Natural killer cell (primary cell): ENCODE measurements at places on chromosomes 4 and X.

DNA sequence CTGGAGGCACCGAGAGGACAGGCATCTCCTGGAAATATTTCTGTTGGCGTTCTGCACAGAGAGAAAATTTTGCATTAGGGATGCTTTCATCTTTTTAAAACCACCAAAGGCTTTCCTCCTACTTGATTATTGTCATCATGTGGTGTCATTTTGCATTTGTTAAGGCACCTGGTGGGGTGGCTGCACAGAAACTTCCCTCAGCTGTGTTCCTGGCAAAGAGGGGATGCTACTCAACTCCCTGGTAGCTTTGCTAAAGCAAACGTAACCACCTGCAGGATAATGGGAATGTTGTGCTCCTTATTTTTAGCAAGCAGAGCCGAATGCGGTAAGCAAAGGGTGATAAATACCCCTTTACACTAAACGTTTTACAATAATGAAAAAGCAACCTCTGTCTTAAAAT, 229.8 kb downstream of the STIM2 start:
- DNase-seq, result no peak

DNA sequence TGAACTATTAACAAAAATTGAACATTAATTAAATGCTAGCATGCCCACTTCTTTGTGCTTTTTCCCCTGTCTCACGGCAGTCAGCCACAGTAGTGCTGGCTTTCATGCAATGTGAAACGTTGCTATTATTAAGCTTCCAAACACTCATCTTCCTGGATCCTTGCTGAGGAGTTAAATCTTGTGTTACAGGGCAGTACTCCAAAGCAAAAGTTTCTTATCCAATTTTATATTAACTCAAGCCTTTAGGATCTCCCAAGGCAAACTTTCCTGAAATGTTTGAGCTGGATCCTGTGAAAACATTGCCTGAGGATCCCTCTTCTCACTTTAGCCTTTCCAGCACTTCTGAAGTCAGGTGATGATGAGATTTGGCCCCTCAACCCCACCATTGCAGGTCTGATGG, 1454.8 kb downstream of the FSTL5 start:
- no peak for DNase-seq

DNA sequence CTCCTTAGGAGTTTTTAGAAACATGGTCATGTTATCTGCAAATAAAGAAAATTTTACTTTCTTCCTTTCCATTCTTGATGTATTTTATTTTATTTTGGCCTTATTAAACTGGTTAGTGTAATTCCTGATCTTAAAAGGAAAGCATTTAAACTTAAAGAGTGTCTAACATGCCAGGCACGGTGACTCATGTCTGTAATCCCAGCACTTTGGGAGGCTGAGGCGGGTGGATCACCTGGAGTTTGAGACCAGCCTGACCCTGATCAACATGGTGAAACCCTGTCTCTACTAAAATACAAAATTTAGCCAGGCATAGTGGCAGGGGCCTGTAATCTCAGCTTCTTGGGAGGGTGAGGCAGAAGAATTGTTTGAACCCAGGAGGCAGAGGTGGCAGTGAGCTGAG, 281.3 kb downstream of the PTTG2 start:
- no peak for DNase-seq

- no peak for DNase-seq
Measured at GRCh38 chr4:15918484-15919129, 19.9 kb downstream of the FGFBP1 start.

GRCh38 chrX:38166478-38167083, 54.1 kb downstream of the SRPX start:
- peak; percentile 46 for DNase-seq

GRCh38 chr4:39614487-39615162, 24.0 kb downstream of the SMIM14 start:
- no peak for DNase-seq

- no peak for DNase-seq
Measured at GRCh38 chr4:153611679-153612078, 72.4 kb upstream of the TLR2 start.

- DNase-seq, result no peak
Measured at GRCh38 chr4:915041-915474, 17.1 kb downstream of the GAK start.

DNA sequence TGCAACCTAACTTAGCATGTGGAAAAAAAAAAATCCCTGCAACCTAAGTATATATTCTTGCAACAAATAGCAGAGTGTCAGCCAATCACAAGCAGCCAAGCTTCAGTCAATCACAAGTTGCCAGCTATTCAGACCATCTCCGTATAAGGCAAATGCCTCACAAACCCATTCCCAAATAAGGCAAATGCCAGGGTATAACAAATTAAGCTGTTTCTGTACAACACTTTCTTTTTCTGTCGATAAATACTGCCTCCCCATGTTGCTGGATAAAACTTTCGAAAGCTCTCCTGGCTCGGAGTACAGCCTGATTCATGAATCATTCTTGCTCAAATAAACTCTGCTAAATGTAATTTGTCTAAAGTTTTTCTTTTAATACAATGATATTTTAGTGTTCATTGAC, 460.7 kb upstream of the SMIM31 start:
- DNase-seq, result no peak

GRCh38 chr4:171629182-171629581, 184.0 kb upstream of the GALNTL6 start:
- DNase-seq, result no peak

- DNase-seq, result no peak
Measured at GRCh38 chr4:182775075-182775474, 142.1 kb downstream of the DCTD start.

- DNase-seq, result no peak
Measured at GRCh38 chr4:25970691-25971432, 56.8 kb downstream of the SMIM20 start.

DNA sequence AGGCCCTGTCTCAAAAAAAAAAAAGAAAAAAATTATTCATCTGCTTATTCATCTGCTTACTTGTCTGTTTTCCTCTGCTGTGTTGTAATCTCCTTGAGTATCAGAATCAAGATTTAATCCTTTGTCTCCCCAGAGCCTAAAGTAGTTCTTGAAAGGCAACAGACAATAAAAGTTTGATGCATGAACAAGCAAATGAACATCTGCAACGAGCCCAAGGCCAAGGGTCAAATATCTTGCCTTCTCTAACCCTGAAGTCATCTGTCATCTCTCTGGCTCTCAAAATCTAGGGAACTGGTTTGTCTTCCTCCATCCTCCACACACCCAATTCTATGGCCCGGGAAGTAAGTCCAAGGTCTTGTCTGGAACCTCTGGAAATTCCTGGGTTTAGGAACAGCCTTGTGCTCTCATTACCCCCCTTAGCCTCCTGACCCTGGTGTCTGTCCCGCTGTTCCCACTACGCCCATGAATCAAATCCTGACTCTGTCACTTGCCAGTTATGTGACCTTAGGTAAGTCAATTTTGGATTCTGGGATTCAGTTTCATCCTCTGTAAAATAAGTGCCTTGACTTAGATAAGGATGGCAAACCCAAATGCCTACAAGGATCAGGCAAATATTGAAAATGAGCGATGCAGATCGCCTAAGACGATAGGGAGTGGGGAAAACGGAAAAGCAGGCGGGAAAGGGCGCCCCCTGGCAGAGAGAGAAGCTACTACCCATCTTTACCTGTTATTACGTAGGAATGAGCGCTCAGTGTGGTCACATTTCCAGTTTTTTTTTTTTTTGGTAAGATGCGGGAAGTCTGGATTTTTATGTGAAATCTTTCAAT, 102.7 kb upstream of the DHX15 start:
- DNase-seq, result no peak

DNA sequence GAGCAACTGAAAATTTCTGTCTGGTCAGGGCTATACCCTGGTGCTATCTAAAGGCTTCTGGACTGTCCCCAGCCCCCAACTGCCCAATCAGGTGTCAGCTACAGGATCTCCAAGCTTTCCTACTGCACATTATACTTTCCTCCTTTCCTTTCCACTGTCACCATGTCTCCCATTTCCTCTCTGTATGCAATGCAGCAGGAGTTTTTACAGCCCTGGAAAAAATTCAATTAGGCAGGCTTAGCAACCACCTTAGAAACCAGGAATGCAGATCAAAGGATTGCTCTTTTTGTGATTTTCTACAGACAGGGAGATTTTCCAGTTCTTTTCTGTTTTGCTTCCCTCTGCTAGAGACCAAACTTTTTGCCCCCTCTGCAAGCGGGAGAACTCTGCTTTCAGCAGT, 6.0 kb upstream of the NAF1 start:
- no peak for DNase-seq

DNA sequence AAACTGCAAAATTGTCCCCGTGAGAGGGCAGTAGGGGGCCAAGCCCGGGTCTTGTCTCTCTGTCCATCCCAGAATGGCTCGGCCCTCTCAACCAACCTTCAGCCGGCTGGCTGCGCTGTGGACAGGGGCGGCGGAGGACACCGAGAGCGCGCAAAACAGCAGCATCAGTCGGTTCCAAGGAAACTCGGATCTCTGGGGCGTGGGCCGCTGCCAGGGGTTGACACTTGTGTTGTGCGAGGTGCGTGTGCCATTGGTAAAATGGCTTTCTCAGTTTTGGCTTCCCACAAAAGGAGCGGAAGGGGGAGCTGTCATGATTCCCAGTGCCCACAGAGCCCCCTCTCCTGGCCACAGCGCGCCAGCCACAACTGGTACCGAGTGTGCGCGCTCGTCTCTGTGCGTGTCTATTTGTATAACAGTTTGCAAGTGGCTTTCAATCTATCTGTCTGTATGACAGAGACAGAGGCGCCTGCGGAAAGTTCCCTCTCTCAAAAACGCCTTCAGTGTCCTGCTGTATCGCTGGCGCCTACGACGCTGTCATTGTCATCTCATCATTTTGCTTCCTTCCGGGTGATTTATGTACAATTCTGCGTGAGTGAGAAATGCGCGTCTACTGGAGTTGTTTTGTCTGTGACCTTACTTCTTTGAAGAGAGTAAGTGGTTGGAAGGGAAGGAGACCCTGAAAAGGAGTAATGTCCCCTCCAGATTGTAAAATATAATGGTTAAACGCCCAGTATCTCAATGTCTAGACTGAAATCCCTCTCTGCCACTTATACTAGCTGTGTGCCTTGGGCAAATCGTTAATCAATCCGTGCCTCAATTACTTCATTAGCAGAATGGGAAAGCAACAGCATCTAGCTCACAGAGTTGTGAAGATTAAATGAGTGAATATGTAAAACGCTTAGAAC, 1.8 kb downstream of the DKK2 start:
- peak; percentile 6 for DNase-seq

- DNase-seq, result no peak
Measured at GRCh38 chrX:122982521-122982920, 201.6 kb upstream of the GRIA3 start.

DNA sequence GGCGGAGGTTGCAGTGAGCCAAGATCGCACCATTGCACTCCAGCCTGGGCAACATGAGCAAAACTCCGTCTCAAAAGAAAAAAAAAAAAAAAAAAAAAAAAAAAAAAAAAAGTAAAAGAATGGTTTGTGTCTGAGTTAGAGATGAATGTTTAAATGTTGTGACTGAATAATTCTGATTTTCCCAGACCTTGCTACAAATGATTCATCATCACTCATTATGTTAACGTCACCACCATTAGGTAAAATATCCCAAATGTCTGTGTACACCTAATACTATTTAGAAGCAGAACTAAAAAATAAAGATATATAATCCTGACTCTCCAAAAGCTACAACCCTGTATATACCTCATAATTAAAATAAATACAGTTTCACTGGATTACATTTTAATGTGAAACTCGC, 70.8 kb downstream of the HHIP start:
- DNase-seq, result no peak

GRCh38 chr4:181173046-181173445, 1070.2 kb upstream of the TENM3 start:
- no peak for DNase-seq

DNA sequence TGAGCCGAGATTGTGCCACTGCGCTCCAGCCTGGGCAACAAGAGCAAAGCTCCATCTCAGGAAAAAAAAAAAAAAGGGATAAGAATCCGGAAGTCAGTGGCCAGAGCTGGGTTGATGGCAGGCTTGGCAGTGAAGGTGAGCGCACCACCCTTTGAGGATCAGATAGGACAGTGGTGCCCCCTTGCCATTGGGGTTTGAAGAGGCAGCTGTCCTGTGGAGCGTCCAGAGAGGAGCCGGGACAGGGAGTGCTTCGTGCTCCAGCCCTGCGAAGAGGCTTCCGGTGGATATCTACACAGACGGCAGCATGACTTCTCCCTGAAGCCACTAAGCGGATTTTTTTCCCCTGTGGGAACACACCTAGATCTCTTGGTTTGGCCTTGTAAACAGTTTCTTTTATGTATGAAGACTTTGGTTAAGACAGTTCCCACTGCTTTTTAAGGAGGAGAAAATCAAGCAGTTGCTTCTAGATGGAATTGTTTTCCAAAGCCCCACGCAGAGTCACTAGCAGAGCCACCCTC, 6.5 kb downstream of the TBC1D14 start:
- DNase-seq, result no peak

DNA sequence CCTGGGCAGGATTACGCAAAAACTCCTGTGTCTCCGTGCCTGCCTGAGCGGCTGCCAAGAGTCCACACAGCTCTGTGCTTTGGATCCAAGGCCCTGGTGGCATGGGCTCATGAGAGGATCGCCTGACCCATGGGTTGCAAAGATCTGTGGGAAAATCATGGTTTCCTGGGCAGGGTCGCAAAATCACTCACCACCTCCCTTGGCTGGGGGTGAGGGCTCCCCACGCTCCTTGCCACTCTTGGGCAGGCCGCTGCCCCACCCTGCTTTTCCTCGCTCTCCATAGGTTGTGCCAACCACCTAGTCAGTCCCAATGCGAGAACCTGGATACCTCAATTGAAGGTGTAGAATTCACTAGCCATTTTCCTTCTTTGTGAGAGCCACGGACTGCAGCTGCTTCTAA, 66.5 kb upstream of the MAGEB18 start:
- DNase-seq, result no peak

- DNase-seq, result no peak
Measured at GRCh38 chr4:182885022-182885737, 32.0 kb downstream of the DCTD start.

DNA sequence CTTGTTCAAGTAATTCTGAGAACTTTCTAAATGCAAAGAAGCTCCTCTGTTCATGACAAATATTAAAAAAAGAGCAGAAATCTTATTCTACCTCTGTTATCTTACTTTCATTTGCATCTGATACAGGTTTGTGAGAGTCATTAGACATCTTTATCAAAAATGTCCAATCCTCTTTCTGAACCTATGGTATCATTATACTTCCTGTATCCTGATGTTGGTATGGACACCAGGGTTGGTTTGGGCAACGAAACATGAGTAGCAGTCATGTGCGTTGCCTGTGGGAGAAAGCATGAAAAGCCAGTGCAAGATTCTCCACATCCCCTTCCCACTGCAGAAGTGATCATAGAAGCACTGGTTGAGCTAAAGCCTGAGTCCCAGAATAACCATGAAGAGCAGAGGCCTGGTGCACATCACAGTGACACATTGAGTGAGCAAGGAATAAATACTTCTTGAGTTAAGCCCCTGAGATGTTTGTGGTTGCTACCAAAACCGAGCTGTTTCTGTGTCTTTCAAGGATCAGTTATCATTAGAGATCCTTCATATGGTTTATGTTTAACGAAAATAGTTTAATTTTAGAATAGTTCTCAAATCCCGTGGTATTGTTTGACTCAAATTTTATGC, 197.2 kb downstream of the BANK1 start:
- no peak for DNase-seq

GRCh38 chr4:74624351-74625151, 169.8 kb downstream of the BTC start:
- no peak for DNase-seq

- DNase-seq, result no peak
Measured at GRCh38 chrX:137587151-137587550, 21.2 kb downstream of the ZIC3 start.

- no peak for DNase-seq
Measured at GRCh38 chrX:154482786-154483185, 3.6 kb downstream of the UBL4A start.
